Stimulated activated CD8-positive, alpha-beta memory T cell treated with anti-CD3 and anti-CD28 coated beads, Interleukin-7, amount 100 ng/mL, for 1 hour (primary cell): ENCODE measurements at places on chromosomes 6 and 20.

GRCh38 chr6:139013185-139013800 is 15.3 kb upstream of the ABRACL start:
- DNase-seq: no peak

- DNase-seq: no peak
Measured at GRCh38 chr6:74018825-74019224, 322.8 kb downstream of the CD109 start.

- DNase-seq: no peak
Measured at GRCh38 chr6:16183187-16183664, 54.3 kb downstream of the MYLIP start.

DNA sequence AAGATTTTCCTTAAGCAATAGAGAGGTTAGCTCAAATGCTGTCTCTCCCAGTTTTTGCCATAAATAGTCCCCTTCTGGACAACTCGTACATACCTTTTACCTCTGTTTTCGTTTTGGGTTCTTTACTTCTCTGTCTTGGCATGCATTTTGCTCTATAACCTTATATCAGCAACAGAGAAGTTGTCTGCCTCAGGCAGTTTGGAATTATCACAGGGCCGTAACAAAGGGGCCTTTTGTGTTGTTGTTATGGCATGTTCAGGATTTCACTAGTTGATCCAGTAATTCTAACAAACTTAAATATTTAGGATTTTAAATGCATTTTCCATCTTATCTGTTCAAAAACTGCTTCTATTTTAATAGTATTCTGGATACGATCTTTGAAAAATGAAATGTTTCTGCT is 259.8 kb downstream of the CD109 start:
- no peak for DNase-seq

DNA sequence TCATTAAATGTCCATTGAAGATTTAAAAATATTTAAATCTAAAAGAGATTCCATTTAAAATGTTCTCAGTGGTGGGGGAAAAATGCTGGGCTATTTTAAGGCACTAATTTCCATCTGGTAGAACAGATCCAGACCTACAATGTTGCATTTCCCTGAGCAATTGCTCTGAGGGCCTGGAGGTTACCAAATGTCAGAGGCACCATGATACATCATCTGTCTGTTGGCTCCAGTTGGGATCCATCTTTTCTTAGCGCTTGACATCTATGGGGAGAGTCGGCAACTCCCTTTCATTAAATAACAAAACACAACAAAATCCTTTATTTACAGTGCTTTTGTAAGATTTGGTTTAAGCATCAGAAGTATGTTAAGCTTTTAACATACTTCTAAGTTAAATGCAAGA is 224.5 kb downstream of the FOXC1 start:
- DNase-seq: no peak

- no peak for DNase-seq
Measured at GRCh38 chr6:140178935-140179334, 804.5 kb upstream of the CITED2 start.

DNA sequence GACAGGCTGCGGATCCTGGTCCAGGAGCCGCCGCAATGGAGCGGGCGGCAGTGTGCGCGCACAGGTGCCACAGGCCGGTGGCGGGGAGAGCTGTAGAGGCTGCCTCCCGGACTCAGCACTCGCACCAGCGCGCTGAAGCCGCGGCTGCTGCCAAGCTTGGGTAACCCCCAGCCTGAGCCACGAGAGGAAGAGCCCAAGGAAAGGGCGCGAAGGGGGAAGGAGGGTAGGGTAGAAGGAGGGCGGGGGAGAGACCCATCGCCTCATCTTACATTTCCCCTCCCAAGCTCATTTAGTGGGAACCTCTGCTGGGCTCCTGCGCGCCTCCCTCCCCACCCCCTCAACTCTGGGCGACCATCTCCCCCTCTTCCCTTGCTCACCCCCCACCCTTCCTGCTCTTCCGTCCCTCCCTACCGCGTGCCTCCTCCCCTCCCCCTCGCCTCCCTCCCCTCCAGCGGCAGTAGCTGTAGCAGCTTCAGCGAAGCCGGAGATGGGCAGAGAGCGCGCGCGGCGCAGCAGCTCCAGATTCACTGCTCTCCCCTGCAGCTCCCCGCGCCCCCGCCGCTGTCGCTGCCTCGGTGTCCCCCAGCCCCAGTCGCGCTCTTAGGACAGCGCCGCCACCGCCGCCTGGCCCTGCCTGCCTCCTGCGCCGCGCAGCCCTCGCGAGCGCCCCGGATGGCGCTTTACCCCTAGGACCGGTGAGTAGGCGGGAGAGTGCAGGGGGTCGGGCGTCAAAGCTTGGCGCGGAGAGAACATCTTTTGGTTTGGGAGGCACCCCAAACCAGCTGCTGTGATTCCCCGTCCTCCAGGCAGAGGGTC is at the start of gene FUT9:
Gene FUT9 (plus strand): TSS at position 457 of the 816 bp plus-strand sequence. CDS start 187,182 bp downstream, outside the sequence.
- no peak for DNase-seq

DNA sequence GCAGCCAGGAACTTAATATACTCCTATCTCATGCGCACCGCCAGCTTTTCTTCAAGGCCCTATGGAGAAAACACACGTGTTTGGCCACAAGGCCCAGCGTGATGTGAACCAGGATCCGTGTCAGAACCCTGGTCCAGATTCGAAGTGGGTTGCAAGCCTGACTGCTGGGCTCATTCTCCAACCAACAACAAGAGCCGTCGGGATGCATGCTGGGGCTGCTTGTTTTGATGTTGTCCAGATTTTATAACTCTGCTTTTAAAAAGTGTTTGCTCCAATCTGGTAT is 463 bp upstream of the SLC22A2 start:
- DNase-seq: no peak

DNA sequence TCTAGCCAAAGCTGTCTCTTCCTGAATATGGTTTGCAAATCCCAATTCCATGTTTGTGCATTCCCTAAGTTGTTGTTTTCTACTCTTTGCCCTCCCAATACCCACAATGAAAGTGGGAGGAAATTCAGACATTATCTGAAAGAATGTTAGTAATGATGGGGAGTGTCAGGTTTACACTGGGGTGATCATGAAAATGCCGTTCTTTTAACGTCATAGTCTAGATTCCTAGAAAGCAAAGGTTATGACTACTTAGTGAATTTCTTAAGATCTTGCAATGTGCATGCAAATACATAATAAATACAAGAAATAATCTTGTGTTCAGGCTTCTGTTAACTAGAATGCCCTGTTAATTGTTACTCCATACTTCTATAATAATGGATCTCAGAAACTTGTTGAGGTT is 101.0 kb downstream of the LCA5 start:
- no peak for DNase-seq
